ENCODE measurements at places on chromosomes 7 and 10. TPM values are rescaled to one million over a fixed set of nuclear protein-coding genes. Genes with fewer than 3 reads are reported as not detected.
A peak's percentile ranks its signal among the peaks of the same experiment; 100 is the strongest.

RSPH10B gene
- not detected for polyA plus RNA-seq

GRCh38 chr10:32141018-32141807 lies 85.0 kb upstream of the KIF5B start:
- DNase-seq: peak; percentile 42

ADRA2A gene
- polyA plus RNA-seq: 4.1 TPM

- peak; percentile 5 for DNase-seq
Measured at GRCh38 chr10:27285093-27285492, 44.5 kb upstream of the ACBD5 start.

C7orf57 gene
- not detected for polyA plus RNA-seq

- no peak for DNase-seq
Measured at GRCh38 chr10:49225218-49225876, 37.2 kb upstream of the TMEM273 start.

GRCh38 chr10:122551450-122551849 lies 9.1 kb upstream of the DMBT1 start:
- DNase-seq: no peak

DNA sequence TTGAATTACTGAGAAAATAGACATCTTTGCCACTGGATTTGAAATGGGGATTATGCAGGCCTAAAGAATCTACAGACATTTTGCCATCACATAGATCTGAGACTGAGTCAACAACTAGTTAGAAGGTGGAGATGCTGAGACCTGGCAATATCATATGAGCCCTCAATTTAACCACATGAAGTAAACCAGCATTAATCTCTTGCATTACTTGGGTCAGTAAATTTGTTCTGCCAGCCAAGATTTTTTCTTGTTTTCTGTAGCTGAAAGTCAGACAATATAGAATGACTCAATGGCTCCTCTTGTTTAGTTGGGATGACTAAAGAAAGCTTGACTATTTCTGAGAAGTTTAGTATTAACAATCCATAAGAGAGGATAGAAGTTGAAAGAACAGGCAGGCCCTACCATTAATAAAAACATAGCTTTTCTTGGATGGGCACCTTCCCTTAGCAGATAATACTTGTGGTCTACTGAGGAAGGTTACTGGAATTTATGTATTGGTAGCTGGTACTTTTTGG lies 396.7 kb upstream of the SORCS1 start:
- no peak for DNase-seq

DNA sequence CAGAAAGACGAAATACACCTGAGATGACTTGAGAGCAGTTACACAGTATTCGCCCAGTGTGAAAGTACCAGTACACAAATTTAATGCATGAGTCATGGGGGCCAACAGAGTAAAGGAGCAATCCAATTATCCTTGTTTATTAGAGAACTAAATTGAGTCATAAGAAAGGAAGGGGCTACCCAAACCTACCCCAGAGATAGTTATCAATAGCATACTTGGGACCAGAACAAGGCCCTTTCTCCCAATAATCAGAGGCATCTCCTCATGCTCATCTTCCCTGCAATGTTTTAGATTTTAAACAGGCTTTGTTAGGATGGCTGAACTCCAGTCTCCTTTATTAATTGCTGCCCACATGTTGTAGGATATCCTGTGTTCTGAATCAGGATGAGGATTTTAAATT lies 239.7 kb upstream of the LRGUK start:
- no peak for DNase-seq

- DNase-seq: no peak
Measured at GRCh38 chr7:50415844-50416364, 34.2 kb downstream of the FIGNL1 start.

All from muscle of back (tissue), 13 donors.